ENCODE measurements at places on chromosomes 6 and 20.

GRCh38 chr6:2861060-2861821, 19.6 kb upstream of the SERPINB1 start:
- no peak for DNase-seq

GRCh38 chr6:52538252-52538900, 38.5 kb downstream of the TRAM2 start:
- DNase-seq = no peak

DNA sequence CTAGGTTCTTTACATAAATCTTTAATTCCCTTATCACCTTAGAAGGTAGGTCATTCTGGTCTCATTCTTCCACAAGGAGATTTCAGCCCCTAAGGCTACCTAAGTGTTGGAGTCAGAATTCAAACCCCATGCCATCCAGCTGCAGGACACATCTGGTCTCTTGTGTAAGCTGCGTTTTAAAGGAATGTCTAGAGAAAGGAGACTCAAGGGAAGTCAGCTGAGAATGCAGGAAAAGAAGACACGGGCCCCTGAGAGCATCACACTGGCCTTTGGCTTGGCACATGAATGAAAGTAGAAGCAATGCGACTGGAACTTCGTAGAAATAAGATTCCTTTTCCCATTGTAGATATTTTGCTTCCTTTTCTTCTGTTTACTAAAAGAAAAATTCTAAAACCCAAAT, 76.7 kb upstream of the SYNJ2 start:
- no peak for DNase-seq

DNA sequence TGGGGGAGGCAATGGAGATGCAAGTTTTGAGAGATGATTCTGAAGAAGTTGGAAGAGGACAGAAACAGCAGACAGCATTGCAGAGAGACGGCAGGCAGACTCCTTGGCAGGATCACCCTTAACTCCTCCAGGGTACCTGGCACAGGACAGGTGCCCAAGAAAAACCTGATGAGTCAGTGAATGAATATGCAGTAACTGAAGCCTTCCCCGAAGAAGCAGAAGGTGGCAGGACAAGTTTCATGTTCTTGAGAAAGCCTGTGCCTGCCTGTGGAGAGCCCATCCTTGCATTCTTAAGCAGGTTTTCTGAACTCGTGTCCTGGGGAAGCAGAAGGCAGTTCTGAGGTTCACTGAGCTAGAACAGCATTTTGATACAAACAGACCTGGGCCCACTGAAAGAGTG, 79.6 kb upstream of the SASH1 start:
- DNase-seq = no peak

- DNase-seq = no peak
Observed at GRCh38 chr20:43538878-43539700, 19.7 kb upstream of the SGK2 start.

All from HT1080 (cell line).